Stimulated activated CD4-positive, alpha-beta T cell treated with anti-CD3 and anti-CD28 coated beads, Interleukin-15, amount 100 ng/mL, for 1 hour (primary cell): ENCODE measurements at places on chromosomes 6 and 20.

- no peak for DNase-seq
These were observed 10.9 kb downstream of the NINL start for GRCh38 chr20:25574411-25574810.

- no peak for DNase-seq
These were observed 181.0 kb upstream of the MYLIP start for GRCh38 chr6:15947923-15948322.

- DNase-seq: no peak
These were observed 237.5 kb upstream of the TAB2 start for GRCh38 chr6:149079911-149080491.

GRCh38 chr6:42224222-42225028, 6.8 kb upstream of the MRPS10 start:
- no peak for DNase-seq

DNA sequence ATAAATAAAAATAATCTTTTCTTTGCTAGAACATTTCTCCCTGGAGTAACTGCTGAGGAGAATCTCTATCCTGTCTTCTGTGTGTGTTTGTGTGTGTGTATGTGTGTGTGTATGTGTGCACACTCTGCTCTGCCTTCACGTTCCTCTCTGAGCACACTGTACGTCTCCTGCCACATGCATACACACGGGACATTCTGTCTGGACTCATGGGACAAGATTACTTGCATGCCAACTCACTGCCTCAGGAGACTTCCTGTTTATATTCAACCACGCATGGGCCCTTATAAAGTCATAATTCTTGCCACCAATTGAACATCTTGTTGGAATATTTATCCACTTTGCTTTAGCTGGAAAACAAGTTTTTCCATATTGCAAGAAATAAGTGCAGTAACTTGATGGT, 930.6 kb downstream of the KIF16B start:
- no peak for DNase-seq

DNA sequence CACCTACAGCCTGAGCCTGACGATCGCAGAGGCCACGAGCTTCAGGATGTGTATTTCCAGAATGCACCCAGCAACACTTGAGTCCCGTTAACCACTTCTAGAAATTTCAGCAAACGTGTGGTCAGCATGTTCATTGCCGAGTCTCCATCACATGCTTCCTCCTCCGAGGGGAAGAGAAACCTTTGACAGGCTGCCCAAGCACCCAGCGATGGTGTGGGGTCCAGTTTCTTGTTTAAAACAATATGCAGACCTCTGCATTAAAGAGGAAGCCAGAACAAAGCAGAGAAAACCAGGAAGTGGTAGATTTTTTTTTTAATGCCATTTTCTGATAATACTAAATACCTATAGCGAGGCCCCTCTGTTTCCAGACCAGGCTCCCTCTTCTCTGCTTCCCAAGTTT, 71.9 kb downstream of the GNAS-AS1 start:
- DNase-seq: no peak
